ENCODE measurements at places on chromosomes 3 and 15.

GRCh38 chr3:64244011-64244942 is 19.0 kb upstream of the PRICKLE2 start:
- DNase-seq = no peak

DNA sequence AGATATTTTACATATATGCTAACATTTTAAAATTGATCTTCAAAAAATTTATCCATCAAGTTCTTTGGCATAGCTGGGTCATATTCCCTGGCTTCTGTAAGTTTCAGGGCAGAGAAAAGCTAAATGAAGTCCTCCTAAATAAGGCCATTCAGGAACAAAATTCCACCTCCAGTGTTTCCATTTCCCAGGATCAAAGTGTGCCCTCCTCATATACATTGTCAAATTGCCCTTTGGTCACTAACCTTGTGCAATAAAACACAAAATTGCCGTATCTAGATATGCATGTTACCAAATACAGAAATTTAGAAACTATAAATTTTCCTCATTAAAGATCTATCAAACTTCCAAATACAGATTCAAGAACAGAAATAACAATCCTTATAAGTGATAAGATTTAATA is 10.6 kb downstream of the CEP152 start:
- no peak for DNase-seq

DNA sequence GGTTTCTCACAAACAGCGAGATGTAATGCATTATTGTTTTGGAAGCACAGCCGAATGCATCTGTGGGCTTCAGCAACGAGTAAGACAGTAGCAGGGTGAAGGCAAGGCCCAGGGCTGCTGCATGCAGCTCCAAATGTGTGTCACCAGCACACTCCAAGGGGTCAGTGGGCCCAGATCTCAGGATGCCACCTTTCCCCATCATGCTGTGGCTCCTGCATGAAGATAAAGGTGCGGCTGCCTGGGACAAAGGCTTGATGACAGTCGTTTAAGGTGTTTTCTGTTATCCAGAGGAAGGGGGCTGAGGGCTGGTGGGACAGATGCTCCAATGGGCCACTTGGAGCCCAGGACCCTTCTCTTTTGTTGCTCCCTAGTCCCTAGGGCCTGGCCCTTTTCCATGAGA is 13.2 kb downstream of the C3orf22 start:
- no peak for DNase-seq

GRCh38 chr3:87288446-87288845 is 12.1 kb upstream of the POU1F1 start:
- no peak for DNase-seq

DNA sequence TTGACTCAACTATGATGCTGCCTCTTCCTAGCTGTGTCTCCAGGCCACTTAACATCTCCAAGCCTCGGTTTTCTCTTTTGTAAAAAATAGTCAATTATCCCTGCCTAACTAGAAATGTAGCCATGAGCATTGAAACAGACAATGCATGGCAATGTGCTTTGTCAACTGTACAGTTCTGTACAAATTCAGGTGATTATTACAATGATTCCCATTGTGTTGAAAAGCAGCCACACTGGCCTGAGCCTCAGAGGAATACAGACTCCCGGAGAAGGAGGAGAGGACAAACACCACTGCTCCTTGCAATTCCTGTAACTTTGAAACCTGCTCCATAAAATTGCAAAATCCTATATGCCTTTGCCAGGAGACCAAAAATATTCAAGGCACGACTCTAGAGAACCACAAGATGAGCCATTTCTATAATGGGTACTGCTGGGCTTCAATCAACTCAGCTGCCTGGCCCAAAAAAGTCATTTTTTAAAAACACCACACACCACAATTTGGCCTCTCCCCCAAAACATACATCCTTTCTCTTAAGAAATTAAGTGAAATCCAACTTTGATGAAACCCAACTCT is 28.6 kb downstream of the DAPK2 start:
- DNase-seq = no peak

DNA sequence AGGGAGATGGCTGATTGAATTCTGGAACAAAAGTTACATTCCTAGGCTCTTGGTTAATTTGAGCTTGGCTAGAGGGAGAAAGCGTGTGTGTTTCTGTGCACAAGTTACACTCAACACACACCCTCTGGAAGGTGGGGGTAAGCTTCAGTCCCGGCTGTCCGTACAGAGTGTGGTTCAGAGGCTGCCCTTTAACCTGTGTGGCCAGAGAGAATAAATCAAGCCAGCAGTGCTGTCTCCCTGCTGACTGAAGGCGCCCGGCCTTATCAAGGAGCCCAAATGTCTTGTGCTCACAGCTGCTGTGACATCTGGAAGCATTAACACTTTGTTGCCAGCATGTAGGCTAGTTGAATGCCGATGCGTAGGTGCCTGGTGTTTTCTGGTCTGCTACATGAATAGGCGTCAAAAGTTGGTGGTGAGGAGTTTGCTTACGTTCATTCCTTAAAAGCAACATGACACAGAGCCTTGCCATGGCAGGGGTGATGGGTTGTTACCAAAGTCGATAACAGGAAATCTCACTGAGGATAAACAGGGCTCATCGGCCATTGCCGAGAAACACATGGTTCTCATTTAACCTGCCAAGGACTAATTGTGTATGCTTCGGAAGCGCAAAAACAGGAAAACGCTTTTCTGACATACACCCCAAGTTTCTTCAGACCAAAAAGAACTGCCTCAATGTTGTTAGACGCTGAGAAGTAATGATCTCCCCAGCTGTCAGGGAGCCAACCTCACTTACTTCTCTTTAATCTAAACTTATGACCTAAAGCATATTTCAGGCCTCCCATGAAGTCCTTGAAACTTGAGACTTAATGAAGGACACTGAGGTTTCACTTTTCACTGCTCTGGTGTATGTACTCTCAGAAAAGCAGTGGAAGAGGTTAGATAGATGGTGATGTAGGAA is 95.8 kb upstream of the CTDSPL start:
- no peak for DNase-seq

- no peak for DNase-seq
Measured at GRCh38 chr15:80918196-80918783, 71.3 kb downstream of the MESD start.

GRCh38 chr3:4596612-4597011 is 103.5 kb downstream of the ITPR1 start:
- no peak for DNase-seq

GRCh38 chr3:196227629-196228493 is 11.5 kb downstream of the SLC51A start:
- no peak for DNase-seq

All from heart right ventricle (tissue), 16 donors.